ENCODE measurements at places on chromosomes 3 and 15.

- DNase-seq: no peak
Observed at GRCh38 chr15:56582785-56583184, 117.8 kb upstream of the MNS1 start.

DNA sequence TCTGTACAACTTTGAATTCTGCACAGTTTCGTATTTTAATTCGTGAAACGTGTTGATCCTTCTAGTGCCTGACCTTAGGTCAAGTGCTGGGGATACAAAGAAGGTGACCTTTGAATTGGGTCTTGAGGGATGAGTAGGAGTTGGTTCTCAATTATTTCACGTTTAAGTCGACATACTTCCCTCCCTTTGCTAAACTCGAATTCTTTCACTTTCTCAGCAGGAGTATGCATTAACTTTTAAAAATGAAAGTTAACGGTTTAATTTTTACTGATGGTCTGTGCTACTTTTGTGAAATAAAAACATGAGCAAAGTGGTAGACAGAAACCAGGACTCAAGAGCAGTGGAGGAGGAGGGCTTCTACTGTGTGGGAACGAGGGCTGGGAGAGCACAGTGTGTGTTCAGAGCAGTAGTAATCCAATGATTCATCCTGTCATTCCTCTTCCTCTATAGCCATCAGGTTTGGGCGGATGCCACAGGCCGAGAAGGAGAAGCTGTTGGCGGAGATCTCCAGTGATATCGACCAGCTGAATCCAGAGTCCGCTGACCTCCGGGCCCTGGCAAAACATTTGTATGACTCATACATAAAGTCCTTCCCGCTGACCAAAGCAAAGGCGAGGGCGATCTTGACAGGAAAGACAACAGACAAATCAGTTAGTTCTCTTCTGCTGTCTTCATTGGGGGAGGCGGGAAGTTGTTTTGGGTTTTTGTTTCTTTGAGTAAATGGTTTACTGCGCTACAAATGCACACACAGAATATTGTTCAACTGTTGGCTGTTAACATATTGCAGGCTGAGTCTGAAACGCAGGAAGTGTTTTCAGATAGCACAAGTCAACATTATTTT is 78.6 kb upstream of the TSEN2 start:
- no peak for DNase-seq

- no peak for DNase-seq
Observed at GRCh38 chr3:187183210-187183862, 13.9 kb upstream of the RTP1 start.

- no peak for DNase-seq
Observed at GRCh38 chr3:3087279-3087678, 22.9 kb downstream of the IL5RA start.

DNA sequence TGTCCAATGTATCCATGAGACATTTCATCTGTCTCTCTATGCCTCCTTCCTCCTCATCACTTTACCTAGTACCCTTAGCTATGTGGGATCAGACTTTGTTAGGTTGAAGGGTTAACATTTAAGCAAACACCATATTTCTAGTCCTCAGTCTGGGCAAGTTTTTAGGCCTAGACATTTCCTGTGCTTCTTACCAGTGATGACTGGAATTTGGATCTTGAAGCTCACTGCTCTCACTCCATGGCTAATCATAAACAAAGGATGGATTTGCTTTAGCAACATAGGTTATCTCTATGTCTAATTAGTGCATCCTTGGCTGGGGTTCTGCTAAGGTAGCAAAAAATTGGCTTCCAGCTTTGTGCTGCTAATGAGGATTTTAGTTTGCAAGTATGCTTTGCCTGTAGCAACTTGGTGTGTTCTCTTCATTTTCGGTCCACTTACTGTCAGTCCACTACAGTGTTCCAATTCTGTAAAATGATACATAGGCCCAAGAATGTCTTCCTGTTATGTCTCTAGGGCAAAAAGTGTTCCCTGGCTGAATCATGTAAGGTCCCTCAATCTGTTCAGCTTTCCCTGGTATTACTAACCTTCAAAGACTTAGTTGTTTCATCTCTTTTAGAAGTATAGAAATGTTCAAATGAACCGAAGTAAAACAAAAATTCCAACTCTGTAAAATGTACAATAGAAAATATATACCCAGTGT is 615.4 kb downstream of the CADM2 start:
- DNase-seq: no peak

- peak; percentile 11 for DNase-seq
Observed at GRCh38 chr3:22372292-22373062, 621.5 kb upstream of the ZNF385D start.

GRCh38 chr15:50576166-50576565 is 29.7 kb upstream of the USP50 start:
- no peak for DNase-seq

DNA sequence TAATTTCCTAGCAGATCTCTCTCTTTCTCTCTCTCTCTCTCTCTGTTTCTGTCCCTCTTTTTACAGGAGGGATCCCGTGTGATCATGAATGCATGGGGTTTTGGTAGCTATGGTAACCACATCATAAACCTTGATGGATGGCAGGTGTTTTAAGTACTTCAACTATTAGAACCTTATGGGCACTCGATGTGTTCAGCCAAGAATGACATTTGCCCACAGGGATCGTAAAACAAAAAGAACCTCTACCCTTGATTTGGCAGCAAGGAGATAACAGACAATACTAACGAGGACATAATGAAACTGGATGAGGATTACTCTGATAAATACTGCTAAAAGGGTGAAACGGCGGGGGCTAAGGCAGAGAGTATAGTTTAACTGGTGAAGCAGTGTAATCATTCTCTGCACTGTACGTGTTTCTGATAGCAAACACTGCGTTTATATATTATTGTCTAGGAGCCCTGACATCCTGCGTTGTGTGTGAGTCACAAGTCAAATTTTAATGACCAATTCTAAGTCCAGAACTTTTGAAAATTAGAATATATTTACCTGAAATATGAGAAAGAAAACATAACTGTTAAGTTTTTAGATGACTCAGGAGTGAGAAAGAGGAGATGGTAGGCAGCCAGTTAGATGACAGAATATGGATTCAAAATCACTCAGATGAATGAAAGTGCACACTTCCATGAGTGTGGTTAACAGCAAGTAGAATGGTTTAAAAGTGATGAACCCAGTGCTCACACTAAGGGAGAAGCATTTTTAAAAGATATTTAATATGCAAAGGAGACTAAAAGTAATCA is 80.3 kb downstream of the OTOL1 start:
- DNase-seq: no peak

- DNase-seq: no peak
Observed at GRCh38 chr3:183252973-183253527, at the start of gene B3GNT5. B3GNT5 (plus strand) TSS chr3:183253253; CDS start chr3:183269799, 16,546 bp downstream.

- no peak for DNase-seq
Observed at GRCh38 chr15:83830381-83830780, 176.5 kb downstream of the ADAMTSL3 start.

- DNase-seq: no peak
Observed at GRCh38 chr15:37877851-37878741, 56.3 kb upstream of the TMCO5A start.

GRCh38 chr3:48476426-48477053 is 27.4 kb downstream of the SHISA5 start:
- no peak for DNase-seq

DNA sequence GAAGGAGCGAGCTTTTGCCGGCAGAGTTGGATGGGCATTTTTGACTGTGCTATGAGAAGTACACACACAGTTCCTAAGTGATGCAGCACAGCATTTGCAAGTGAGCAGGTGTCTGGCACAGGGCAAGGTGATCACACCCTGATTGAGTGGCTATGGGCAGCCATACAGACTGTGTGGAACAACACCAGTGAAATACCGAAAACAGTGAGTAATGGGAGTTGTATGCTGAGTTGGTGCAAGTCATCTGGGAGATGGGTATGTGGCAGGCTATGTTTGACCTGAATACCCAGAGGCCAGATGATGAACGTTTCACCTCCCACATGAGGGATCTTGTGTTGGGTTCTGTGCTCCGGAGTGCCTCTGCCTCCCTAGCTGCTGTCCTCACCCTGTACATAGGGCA is 53.5 kb upstream of the TIPARP start:
- DNase-seq: no peak

DNA sequence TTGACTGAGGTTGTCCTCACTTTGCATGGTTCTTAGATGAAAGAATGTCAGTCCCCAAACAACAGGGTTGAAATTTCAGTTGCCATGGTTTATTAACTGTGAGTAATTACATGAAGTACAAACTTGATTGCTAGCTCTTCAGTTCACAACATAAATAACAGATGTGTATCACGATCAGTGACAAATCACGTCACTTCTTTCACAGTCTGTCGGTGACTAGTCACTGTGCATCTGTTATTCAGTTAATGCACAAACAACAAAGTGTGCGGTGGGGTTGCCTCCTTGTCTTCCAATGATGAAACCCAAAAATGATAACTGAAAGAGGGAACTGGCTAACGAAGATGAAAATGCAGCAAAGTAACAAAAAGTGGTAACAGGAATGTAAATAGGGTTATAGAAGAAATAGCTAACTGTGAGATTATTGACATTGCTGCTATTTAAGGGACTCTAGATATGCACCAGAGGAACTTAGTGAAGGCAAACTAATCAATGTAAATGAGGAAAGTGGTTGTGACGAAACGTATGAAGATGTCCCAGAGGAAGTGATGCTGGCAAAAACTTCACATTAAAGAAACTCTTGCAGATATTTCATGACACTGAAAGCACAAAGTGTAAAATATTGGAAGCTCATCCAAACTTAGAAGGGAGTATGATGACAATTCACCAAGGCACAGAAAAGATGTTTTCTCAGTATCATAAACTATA is 159.3 kb downstream of the WDR76 start:
- DNase-seq: no peak

DNA sequence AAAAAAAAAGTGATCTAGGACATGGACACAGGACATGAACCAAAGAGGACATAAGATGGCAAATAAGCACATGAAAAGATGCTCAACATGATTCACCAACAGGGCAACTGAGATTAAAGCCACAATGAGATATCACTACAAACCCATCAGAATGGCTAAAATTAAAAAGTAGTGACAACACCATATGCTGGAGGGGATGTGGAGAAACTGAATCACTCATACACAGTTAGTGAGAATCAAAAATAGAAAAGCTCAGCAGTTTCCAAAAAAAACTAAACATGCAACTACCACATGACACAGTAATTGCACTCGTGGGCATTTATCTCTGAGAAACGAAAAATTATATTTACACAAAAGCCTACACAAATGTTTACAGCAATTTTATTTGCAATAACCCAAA is 27.9 kb upstream of the ACKR4 start:
- no peak for DNase-seq

GRCh38 chr3:56375654-56376053 is 92.6 kb downstream of the ERC2 start:
- no peak for DNase-seq

DNA sequence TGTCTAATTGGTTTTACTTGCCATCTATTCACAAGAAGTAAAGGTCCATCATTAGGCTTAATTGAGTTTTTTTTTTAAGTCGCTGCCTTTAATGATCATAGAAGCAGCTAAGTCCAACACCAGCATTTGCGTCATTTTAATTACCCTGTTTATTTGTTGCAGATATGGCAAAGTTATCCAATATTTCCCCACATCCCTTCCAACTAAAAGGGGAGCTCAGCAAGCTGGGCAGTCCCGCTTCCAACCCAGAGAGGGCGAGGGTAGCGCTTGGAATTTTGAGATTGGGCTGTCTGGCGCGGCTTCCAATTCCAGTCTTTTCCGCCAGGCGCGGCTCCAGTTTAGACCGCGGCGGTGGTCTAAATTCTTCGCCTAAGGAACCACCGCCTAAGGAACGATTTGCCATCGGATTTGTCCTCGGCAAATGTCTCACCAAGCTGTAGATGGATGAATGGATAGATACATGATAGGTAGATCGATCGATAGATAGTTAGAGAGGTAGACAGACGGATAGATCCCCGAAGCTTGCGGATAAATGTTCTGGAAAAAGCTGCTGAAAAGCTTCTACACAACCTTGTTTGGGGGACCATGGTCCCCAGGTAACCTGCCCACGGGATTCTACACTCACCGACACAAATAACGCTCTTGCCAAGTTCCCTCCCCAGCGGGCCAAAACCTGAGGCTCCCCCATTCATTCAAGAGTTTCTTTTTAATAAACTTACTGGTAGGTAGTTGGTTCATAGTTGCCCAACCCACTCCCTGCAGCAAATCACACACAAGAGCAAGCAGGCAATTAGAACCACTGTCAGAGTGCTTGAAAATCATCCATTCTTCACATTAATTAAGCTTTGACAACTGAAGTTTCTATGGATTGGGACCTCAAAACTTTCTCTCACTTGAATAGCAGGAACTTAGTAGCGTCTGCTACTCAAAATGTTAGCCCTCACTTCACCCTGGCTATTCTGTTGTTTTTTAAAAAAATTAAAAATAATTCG is 49.1 kb downstream of the ZIC4 start:
- DNase-seq: no peak

- no peak for DNase-seq
Observed at GRCh38 chr15:85603160-85603559, 191.6 kb downstream of the KLHL25 start.

- no peak for DNase-seq
Observed at GRCh38 chr15:62909257-62909656, 133.3 kb upstream of the TPM1 start.

- no peak for DNase-seq
Observed at GRCh38 chr3:112671930-112672715, 31.2 kb upstream of the CCDC80 start.

DNA sequence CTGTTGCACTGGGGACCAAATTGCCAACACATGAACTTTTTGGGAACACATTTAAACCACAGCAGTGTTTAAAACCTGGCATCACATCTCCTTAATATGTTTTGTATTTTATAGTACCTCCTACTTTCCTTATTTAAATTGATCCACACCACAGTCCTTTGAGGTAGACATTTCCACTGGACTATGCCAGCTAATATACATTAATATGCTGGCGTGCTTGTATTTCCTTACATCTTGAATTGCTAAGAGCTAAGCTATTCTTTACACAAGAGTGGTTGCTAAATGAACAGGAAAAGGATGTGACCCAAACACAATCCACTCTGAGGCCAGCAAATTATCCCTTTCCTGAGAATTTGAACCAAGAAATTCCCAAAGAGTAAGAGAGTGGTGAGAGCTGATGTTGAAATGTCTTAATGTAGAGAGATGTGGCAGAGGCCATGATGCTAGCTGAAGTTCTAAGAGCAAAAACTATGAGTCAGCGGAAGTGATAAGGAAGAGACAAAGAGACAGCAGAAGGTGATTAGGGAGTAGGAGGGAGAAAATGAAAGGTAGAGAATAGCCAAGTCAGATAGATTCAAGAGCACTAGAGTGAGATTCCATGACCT is 131.2 kb downstream of the CD47 start:
- no peak for DNase-seq

GRCh38 chr3:39216176-39216790 is 23.9 kb upstream of the XIRP1 start:
- no peak for DNase-seq
